ENCODE measurements at places on chromosomes 16 and 17.

DNA sequence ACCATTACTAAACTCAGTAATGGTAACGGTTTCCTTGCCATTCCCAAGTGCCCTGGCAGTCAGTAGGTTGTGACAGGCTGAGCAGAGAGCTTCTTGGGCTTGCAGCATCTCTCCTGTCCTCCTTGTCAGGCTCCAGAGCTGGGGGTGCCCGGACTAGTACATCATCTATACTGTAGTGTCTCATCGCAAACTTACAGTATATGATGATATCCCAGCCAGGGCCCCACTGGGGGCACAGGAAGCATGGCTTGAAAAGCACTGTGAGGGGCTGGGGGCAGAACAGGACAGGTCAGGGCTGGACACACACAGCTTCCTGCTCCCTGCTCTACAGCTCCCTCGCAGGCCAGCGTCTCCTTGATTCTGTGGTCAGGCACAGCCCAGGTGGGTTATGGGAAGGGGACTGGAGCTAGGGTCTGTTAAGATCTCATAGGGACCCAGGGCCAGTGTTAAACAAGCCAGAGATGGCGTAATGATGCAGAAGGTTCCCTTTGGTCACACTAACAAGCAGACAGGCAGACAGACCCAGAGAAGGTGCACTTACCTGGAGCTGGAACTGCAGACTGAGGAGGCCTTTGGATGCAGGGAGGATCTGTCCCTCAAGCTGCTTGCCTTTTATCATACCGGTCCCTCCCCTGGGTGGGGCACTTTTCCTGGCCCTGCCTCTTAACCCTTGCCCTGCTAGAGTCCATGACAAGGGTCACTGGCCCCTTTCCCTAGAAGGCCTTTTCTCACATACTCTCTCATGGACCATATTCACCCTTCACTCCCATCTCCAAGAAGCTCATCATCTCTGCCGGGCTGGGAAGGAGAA lies 6.8 kb downstream of the ERAL1 start:
- peak; percentile 29 for DNase-seq

GRCh38 chr16:66832661-66833305 lies 2.0 kb upstream of the NAE1 start:
- DNase-seq, result no peak

- DNase-seq, result no peak
Observed at GRCh38 chr17:40372031-40372430, 7.5 kb upstream of the GJD3 start.

DNA sequence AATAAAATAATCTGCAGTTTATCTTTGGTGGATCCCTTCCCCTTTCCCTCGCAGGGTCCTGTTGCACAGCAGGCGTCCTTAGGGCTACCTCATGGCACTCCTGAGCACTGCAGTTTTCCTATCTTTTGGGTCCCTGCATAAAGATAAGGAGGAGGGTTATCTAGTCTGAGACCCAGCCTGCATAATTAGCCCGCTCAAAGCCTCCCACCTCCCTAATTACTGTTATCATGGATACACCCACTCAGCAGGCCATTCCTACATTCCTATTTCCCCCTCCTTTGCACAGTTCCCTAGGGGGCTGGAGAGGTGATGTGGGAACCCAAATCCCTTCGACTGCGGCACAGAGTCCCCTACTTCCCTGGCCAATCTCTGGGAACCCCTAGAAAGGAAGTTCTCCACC lies 5.1 kb upstream of the CLUH start:
- DNase-seq, result no peak

- DNase-seq, result no peak
Observed at GRCh38 chr16:56930486-56931270, 1.3 kb upstream of the HERPUD1 start.

DNA sequence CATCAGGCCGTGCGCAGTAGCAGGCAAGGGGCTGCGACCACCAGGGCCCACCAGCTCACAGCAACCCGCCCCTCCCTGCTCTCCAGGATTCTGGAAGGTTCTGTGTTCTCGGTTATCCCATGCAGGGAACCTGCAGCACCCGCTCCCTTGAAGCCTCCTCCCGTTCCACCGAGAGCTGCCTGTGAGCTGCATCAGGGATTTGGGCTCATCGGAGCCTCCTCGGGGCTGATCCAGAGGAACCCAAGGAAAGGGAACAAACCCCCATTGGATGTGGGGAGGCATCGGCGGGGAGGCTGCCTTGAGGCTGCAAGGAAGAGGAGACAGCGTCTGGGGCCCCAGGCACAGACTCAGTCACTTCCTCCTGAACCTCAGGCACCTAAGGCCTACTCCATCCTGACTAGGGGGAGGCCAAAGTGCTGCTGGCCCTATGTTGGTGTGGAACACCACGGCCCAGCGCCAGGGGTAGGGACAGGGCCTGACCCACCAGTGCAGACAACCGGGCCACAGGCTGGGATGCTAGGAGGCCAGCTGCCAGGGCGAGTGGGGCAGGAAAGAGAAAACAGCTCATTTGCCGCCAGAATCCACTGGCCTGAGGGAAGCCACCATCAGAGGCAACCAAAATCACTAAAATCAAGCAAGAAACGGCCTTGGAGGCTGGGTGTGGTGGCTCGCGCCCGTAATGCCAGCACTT lies 14.4 kb upstream of the LGALS3BP start:
- peak; percentile 74 for DNase-seq

DNA sequence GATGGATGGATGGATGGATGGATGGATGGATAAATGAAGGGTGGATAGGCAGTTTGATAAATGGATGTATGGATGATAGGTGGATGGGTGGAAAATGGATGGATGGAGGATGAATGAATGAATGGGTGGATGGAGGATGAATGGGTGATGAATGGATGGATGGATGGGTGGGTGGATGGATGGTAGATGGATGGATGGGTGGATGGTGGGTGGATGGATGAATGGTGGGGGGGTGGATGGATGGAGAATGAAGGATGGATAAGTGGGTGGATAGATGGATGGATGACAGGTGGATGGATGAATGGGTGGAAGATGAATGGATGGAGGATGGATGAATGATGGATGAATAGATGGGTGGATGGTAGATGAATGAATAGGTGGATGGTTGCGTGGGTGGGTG lies 70.1 kb upstream of the BCO1 start:
- no peak for DNase-seq

GRCh38 chr17:66466840-66467367 lies 164.5 kb downstream of the PRKCA start:
- DNase-seq, result no peak

GRCh38 chr16:15996432-15997109 lies 47.2 kb downstream of the ABCC1 start:
- DNase-seq, result no peak

DNA sequence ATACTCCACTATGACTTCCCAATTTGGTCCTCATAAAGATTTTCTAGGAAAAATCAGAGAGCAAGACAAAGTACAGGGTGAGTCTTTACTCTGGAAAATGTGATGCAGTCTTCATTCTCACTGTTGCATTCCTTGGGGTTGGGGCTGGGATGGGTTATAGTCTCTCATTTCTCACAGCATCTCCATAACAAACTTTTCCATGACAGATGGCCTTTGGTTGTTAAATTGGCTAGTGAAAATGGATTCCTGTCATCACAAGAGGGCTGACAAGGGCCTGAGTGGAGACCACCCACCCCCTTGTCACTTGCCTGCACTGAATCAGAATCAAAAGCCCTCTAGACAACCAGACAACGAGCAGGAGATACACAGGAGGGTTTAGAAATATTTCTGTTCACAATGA lies 174.6 kb downstream of the AATF start:
- no peak for DNase-seq
